ENCODE measurements at places on chromosomes 3 and 15.

DNA sequence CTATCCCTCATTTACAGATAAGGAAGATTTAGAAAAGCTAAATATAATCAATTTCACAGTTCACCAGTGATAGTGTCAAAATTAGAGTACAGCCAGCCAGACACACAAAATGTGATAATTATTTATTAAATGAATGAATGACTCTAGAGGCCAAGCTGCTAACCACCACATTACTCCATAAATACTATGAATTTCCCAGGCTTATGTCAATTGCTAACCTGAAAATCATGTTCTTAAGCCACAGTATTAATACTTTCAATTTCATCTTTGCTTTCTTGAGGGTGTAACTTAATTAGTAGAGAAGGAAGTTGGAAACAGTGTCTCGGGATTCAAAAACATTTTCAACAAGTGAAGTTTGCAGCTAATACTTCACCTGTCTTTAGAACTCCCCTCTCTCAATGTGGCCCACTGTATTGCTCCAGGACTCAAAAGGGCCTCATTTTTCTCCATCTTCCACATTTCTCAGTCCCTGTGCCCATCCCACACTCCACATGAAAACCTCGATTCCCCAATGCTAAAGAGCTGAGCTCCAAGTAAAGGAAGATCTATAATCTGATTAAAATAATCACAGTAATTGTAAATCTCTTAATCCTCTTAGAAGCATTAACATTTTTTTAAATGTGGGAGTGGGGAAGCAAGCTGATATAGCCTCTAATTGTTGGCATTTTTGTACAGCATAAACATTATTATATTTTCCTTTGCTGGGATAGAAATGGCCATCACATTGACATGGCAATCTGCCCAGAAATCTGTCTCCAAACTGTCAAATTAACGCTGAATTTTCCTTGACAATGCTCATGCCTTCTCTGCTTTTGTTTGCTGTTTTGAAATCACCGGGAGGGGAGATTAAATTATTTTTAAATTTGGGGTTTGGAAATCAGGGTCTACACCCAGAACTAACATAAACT lies 765.1 kb downstream of the ROBO1 start:
- DNase-seq: no peak

- DNase-seq: no peak
Observed at GRCh38 chr15:37096558-37097143, 3.7 kb downstream of the MEIS2 start.

- no peak for DNase-seq
Observed at GRCh38 chr3:152319256-152319655, 50.5 kb downstream of the MBNL1 start.

- DNase-seq: no peak
Observed at GRCh38 chr3:25944329-25944728, 154.4 kb downstream of the OXSM start.

- no peak for DNase-seq
Observed at GRCh38 chr15:77656294-77656693, 23.6 kb upstream of the LINGO1 start.

GRCh38 chr15:70530017-70530499 lies 233.3 kb downstream of the UACA start:
- no peak for DNase-seq

GRCh38 chr15:49506341-49506740 lies 83.3 kb downstream of the FGF7 start:
- DNase-seq: no peak

DNA sequence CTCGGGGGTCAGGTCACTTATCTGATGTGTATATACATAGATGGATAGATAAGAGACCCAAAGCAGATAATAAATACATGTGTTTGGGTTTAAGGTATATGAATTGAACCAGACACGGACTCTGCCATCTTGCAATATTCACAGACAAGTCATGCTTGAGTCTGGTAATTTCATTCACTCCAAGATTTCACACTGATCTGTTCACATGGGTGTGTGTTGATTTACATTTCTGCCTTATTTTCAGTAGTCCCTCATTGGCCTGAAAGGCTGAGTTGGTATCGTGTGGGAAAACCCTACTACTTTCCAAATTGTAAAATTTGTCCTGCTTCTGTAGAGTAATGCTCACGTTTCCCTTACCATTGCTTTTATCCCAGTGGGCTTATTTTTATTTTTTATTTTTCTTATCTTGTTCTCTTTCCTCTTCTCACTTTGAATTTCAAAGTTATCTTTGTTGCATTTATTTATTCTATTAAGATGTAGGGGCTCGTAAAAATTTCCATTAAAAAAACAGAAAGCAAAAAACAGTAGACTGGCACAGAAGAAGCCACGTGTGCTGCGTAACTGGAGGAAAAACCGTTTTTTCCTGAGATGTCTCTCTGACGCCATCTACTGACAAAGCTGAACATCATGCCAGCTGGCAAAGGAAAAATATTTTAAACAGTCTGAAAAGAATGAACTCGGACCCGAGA lies 10.8 kb upstream of the MFSD1 start:
- no peak for DNase-seq

GRCh38 chr15:70327856-70328678 lies 230.3 kb upstream of the TLE3 start:
- no peak for DNase-seq

GRCh38 chr3:76346690-76347089 lies 561.3 kb upstream of the ZNF717 start:
- DNase-seq: no peak

DNA sequence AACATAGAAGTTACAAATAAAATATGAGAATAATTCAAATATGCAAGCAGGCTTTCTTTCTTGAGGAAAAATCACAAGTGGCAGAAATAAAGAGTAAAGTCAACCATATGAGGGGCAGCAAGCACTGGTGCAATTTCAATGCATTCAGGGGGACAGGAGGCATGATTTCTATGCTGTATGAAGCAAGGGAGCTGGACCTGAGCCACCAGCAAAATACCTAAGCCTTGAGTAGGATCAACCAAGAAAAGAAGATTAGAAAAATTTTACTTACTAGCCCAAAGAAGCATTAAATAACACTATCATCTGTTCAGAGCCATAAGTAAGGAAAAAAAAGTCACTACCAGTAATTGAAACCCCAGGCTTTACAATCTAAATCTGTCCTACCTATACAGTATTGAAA lies 6.3 kb downstream of the ADGRG7 start:
- no peak for DNase-seq

DNA sequence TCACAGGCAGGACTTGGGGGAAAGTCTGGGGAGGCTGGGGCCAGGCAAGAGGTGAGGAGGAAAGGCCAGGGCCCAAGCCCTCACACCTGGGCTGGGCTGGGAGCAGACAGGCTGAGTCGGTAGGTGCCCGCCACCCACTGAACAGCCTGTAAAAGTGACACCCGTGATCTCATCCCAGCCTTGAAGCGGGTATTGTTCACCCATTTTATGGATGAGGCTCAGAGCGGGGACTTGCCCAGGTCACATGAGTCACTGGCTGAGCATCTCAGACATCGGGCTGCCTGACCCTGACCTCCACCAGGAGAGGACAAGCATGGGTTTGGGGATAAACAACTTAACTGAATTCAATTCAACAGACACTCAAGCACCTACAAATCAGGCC lies 52.0 kb upstream of the CTSH start:
- no peak for DNase-seq

All from T-helper 9 cell (primary cell).